Cerebellum (tissue), 4 donors: ENCODE measurements at places on chromosomes 7 and 10.

- DNase-seq: no peak
Measured at GRCh38 chr7:29835718-29836117, 29.4 kb downstream of the WIPF3 start.

GRCh38 chr10:87585565-87586514 lies 73.8 kb upstream of the PAPSS2 start:
- no peak for DNase-seq

DNA sequence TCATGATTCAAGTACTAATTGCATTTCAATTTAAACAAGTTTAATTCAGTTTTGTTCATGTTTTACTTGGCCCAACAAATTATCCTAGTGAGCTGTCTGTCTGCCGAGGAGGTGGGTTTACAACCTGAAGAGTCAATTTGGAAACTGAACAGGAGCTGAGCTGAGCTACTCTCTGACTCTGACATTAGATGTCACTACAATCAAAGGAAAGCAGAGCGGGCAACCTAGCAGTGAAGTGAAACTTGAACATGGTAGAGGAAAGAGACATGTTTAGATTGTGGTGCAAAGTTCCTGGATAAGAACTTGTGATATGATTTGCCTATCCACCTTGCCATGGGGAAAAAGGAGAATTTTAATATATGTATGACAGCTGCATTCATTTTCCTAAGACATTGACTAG lies 9.6 kb upstream of the AGR3 start:
- no peak for DNase-seq

DNA sequence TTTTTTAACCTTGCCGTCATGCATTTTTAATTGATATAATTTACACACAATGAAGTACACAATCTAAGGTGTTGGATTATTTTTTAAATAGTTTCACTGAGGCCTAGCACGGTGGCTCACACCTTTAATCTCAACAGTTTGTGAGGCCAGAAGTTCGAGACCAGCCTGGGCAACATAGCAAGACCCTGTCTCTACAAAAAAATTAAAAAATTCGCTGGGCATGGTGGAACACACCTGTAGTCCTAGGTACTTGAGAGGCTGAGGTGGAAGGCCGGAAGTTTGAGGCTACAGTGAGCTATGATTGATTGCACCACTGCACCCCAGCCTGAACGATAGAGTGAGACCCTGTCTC lies 92.8 kb upstream of the OIT3 start:
- no peak for DNase-seq

DNA sequence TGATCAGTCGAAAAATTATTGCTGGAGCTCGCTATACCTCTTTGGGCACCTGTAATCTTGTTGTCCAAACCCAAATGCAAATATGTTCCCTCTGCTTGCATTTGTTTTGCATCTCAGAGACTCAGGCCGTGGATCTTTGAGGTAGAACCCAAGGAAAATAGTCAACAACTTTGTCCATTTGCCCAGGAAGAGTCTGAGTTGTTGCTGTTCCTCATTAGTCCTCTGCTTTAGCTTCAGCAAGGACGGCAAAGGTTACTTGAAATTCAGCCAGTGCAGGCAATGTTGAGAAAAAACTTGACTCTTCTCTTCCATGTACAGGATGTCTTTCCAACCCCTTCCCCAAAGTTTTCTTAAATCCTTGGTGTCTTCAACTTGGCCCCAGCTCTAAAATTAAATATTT lies 45.8 kb downstream of the PDK4 start:
- DNase-seq: no peak

- no peak for DNase-seq
Measured at GRCh38 chr10:71036297-71036966, 148.1 kb upstream of the PCBD1 start.

GRCh38 chr7:128358233-128358632 lies 3.3 kb downstream of the PRRT4 start:
- DNase-seq: no peak

- no peak for DNase-seq
Measured at GRCh38 chr10:105844241-105844640, 1203.2 kb downstream of the SORCS3 start.

- DNase-seq: no peak
Measured at GRCh38 chr7:16985621-16986020, 103.8 kb upstream of the AGR3 start.

- DNase-seq: no peak
Measured at GRCh38 chr10:96415891-96416554, 57.2 kb upstream of the OPALIN start.
